ENCODE measurements at places on chromosomes 2 and 18. TPM values are rescaled to one million over a fixed set of nuclear protein-coding genes. Genes with fewer than 3 reads are reported as not detected.

GRCh38 chr2:51213826-51214225 lies 181.9 kb upstream of the NRXN1 start:
- no peak overlapping the region for H3K27ac ChIP-seq
- no peak overlapping the region for H3K4me3 ChIP-seq
- no peak for DNase-seq
- peaks cover 7% of the 10 kb centered on the region for H3K36me3 ChIP-seq
- H3K4me1 ChIP-seq = no peaks in the 10 kb centered on the region

DNA sequence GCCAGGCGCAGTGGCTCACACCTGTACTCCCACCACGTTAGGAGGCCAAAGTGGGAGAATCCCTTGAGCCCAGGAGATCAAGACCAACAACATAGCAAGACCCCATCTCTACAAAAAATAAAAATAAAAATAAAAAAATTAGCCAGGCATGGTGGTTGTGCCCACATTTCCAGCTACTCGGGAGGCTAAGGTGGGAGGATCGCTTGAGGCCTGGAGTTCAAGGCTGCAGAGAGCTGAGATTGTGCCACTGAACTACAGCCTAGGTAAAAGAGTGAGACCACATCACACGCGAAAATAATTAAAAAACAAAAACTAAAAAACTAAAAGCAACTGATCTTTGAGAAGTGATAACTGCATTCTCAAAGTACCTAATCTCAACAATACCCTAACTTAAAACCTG lies 1.8 kb downstream of the C2orf76 start:
- DNase-seq = no peak
- peaks cover 42% of the 10 kb centered on the region for H3K4me1 ChIP-seq
- peak overlapping the region; percentile 92 for H3K4me3 ChIP-seq
- peak overlapping the region; percentile 98 for H3K27ac ChIP-seq

GRCh38 chr2:196466581-196466980 lies 172.9 kb upstream of the CCDC150 start:
- no peak overlapping the region for H3K27ac ChIP-seq
- H3K4me1 ChIP-seq = no peaks in the 10 kb centered on the region
- H3K27me3 ChIP-seq = peaks cover 30% of the 10 kb centered on the region
- DNase-seq = no peak
- H3K36me3 ChIP-seq = no peaks in the 10 kb centered on the region

DNA sequence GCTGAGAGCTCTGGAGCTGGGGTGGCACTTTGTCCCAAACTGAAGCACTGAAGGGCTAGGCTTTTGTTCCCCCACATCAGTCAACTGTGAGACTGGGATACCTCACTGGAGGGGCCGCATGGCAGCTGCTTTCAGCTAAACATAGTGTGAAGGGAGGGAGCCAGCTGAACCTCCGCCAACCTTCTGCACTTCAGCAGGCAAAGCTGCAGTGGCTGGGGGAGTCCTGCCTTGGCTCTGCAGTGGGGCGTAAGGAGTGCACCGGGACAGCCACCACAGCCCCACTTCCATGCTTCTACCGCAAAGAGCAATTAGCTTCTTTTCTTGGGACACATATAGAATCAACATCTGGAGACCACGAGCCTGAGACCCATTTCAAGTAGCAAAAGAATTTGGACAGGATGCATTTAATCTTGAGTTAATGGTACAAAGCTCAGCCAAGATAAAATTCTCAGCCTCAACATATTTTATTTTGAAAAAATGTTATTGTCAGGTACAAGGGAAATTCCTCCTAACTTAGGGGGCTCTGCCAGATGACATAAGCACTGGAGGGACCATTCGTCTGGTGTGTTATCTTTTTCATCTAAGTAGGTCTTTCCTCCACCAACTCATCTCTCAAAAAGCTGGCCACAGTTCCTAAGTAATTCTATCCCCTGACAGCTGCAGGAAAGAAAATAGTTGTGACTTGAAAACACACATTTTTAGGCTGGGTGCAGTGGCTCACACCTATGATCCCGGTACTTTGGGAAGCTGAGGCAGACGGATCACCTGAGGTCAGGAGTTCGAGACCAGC lies 25.6 kb upstream of the MYCN start:
- H3K4me1 ChIP-seq = no peaks in the 10 kb centered on the region
- H3K4me3 ChIP-seq = no peak overlapping the region
- no peaks in the 10 kb centered on the region for H3K36me3 ChIP-seq
- DNase-seq = no peak
- peaks cover 11% of the 10 kb centered on the region for H3K27me3 ChIP-seq

DNA sequence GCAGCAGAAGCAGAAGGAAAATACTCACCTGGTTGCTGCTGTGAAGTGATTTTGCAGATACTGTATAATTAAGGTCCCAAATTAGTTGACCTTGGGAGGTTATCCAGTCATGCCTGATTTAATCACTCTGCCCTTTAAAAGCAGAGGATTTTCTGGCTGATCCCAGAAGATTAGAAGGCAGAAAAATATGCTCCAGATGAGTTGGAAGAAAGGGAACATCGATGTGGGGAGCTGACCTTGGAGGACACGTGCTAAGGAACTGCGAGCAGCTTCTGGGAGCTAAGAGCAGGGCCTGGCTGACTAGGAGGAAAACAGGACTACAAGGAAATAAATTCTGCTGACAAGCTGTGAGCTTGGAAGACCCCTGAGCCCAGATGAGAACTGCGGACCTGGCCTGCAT lies 13.3 kb upstream of the DYM start:
- no peak overlapping the region for H3K27ac ChIP-seq
- no peak for DNase-seq
- peaks cover 9% of the 10 kb centered on the region for H3K27me3 ChIP-seq
- H3K4me3 ChIP-seq = no peak overlapping the region
- H3K4me1 ChIP-seq = peaks cover 10% of the 10 kb centered on the region
- H3K36me3 ChIP-seq = no peaks in the 10 kb centered on the region

DNA sequence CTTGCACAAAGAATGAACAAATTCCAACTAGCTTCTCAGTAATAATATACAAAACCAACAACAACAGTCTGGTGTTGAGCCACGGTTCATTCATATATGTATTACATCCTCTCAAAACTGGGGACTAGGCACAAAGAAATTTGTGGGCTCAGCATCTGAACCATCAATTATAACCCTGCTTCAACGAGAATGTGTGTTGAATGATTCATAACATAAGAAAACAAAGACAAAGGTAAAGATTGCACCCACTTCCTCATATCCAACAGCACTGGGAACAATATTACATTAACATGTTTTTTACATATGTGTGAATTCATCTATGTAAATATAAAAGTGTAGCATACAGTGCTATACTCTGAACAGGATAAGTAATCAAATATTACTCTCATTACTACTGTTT lies 144.8 kb downstream of the CDH2 start:
- H3K27ac ChIP-seq = no peak overlapping the region
- H3K36me3 ChIP-seq = no peaks in the 10 kb centered on the region
- H3K4me1 ChIP-seq = no peaks in the 10 kb centered on the region
- no peak overlapping the region for H3K4me3 ChIP-seq
- DNase-seq = no peak

GRCh38 chr2:150028322-150028721 lies 440.7 kb upstream of the MMADHC start:
- no peaks in the 10 kb centered on the region for H3K36me3 ChIP-seq
- H3K4me1 ChIP-seq = no peaks in the 10 kb centered on the region
- H3K27me3 ChIP-seq = no peaks in the 10 kb centered on the region
- no peak overlapping the region for H3K27ac ChIP-seq

- peak overlapping the region; percentile 87 for H3K4me3 ChIP-seq
- H3K27ac ChIP-seq = peak overlapping the region; percentile 88
- H3K36me3 ChIP-seq = peaks cover 16% of the 10 kb centered on the region
- H3K4me1 ChIP-seq = peaks cover 81% of the 10 kb centered on the region
Measured at GRCh38 chr2:69641471-69641870, 2.1 kb downstream of the AAK1 start.

DNA sequence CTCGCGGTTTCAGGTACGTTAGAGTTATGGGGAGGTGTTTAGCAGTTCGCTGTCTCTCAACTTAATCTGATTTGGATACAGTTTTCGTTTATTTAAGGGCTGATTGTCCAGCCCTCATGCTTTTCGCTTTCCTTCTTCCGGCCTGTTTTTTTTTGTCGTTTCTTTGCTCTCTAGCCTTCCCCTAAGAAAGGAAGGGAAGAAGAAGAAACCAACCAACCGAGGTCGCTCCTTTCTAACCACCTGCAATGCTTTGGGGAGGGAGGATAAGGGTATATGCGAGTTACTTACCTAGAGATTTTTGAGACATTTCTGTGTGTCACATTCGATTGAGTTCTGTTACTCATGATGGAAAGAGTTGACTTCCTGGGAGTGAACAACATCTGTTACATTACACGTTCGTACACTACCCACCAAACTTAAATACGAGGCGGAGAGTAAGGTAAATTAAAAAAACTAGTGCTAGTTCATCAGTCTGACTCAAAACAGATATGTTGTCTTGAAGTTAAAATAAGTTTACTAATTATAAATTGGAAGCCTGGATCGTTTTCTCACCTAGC lies 918 bp downstream of the EIF5B start:
- no peak overlapping the region for H3K27ac ChIP-seq
- DNase-seq = no peak
- no peak overlapping the region for H3K4me3 ChIP-seq
- no peaks in the 10 kb centered on the region for H3K27me3 ChIP-seq
- peaks cover 18% of the 10 kb centered on the region for H3K4me1 ChIP-seq
- no peaks in the 10 kb centered on the region for H3K36me3 ChIP-seq

- no peak overlapping the region for H3K27ac ChIP-seq
- no peak overlapping the region for H3K4me3 ChIP-seq
- H3K4me1 ChIP-seq = no peaks in the 10 kb centered on the region
- DNase-seq = no peak
- H3K36me3 ChIP-seq = peaks cover 34% of the 10 kb centered on the region
Measured at GRCh38 chr18:79887181-79888000, 64.1 kb downstream of the SLC66A2 start.

DNA sequence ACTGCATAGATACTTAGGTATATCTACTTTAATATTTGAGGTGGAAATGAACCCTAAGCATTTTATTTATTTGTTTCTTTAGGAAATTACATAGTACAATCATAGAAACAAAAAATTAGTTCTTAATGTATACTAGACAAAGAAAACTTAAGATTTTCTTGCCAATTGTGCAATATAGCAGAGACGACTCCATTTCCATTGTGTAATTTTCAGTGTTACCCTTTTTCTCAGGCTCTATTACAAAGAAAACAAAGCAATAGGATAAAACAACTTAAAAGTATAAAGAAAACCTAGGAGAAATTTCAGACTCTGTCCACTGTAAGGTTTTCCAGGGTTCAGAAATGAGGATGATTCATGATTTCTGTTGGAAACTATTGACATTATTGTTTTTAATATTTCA lies 89.0 kb upstream of the SERTAD2 start:
- DNase-seq = no peak
- no peak overlapping the region for H3K4me3 ChIP-seq
- no peak overlapping the region for H3K27ac ChIP-seq
- H3K4me1 ChIP-seq = no peaks in the 10 kb centered on the region
- no peaks in the 10 kb centered on the region for H3K27me3 ChIP-seq
- H3K36me3 ChIP-seq = no peaks in the 10 kb centered on the region

The UPP2 gene
- total RNA-seq = not detected

The ORC2 gene
- 33.8 TPM for total RNA-seq

The SERPINB12 gene
- total RNA-seq = not detected

The BCL11A gene
- total RNA-seq = not detected

The EGR4 gene
- not detected for total RNA-seq

The ABCG5 gene
- total RNA-seq = not detected

The CAVIN2 gene
- not detected for total RNA-seq

The CCDC148 gene
- total RNA-seq = not detected

Data from natural killer cell treated with Interleukin-12 subunit alpha and Interleukin-12 subunit beta and Interleukin-15 and Interleukin-18, amount 100 ng/mL, for 72 hours (primary cell).